Naive thymus-derived CD8-positive, alpha-beta T cell (primary cell): ENCODE measurements at places on chromosomes 6 and 20.

DNA sequence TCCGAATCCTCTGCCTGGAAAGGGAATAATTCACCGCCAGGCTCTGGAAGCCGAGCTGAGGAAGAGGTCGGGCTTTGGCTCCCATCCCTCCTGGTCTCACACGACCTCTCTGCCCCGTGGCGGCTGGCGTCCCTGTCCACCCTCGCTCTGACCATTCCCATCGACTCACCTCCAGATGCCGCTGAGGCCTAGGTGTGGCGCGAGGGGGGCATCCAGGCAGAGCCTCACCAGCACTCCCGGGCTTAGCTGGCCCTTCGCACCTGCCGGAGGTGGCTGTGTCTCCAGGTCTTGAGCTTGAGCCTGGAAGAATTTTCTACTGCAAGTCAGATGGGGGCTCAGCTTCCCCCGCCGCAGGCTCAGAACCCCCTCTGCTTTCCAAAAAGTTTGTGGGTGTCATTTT lies 28.5 kb upstream of the SMOC2 start:
- no peak for DNase-seq

DNA sequence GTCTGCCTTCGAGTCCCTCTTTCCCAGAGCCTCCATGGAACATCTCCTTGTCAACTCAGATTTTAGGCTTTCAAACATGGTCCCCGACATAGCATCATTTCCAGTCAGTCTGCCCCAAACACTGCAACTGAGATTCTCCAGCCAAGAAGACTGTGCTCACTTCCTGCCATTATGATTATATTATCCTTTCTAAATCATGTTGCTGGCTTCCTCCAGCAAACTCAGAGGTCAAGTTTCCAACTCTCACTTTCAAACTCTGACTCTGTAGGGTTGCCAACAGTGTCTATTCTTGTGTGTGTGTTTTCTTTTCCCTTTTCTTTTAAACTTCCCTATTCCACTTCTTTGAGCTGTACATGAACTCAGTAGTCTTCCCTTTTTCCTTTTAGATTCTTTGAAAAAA lies 61.2 kb upstream of the TRAF3IP2 start:
- no peak for DNase-seq

DNA sequence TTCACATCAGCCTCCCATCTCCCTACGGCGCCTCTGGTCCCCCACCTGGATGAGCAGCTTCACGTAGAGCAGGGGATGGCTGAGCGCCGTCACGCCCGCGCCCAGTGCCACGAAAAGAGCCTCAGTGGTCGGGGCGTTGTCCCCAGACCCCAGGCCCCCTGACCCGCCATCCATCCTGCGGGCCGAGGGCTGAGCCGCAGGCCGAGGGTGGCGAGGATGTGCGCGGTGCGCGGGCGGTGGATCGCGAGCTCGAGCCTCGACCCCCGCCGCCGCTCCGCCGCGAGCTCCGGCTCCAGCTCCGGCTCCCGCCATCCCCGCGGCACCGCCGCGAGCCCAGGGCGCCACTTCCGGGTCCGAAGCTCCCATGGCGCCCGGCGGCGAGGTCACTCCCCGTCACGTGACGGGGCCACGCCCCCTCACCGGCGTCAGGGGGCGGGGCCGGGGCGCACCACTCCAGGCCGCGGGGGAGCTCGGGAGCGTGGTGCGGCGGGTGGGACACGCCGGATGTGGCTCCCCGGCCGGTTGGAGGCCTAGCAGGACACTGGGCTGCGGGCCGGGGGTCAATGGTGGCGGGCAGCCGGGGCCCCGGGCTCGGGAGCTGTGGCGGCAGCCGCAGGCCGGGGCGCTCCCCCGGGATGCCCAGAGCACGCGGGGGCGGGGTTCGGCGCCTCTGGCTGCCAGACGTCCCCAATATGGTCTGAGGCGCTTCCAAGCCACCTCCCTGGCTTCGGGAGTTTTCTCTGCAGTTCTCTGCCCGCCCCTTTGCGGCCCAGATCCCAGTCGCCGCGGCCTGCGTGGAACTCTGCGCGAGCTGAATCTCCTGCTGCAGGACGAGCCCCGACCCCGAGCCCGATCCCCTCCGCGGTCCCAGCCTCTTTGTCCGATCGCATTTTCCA lies at the start of gene MTCH1:
Gene MTCH1, minus strand, starts transcription at position 389 of the 896 bp plus-strand sequence. Its CDS starts 23 bp downstream, at position 366.
- DNase-seq = peak; percentile 90

DNA sequence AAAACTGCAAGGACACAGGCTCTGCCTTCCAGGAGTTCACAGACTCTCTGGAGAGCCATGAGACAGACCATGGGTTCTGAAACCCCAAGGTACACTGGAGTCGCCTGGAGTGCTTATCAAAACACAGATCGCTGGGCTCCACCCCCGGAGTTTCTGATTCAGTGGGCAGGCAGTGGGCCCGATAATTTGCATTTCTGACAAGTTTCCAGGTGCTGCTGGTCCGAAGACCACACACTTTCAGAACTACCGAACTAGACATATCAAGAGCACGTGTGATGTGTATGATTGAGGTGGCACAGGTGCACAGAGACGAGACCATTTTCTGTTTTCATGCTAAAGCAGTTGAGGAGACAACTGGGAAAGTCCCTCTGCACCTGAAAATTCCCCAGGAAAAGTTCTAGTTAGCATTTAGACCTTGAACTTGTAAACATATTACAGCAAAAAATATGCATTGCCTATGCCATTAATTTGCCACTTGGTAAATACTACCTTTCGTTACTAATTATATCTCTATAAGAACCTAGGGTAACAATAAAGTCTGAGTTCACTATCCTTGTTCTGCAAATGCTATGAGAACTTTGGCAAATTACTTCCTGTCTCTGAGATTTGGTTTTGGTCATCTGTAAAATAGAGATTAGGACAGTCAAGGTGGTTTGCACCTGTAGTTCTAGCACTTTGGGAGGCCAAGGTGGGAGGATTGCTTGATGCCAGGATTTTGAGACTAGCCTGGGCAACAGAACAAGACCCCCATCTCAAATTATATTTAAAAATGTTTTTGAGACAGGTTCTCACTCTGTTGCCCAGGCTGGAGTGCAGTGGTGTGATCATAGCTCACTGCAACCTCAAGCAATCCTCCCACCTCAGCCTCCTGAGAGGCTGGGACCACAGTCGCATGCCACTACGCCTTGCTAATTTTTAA lies 14.3 kb upstream of the PIM1 start:
- DNase-seq = no peak

DNA sequence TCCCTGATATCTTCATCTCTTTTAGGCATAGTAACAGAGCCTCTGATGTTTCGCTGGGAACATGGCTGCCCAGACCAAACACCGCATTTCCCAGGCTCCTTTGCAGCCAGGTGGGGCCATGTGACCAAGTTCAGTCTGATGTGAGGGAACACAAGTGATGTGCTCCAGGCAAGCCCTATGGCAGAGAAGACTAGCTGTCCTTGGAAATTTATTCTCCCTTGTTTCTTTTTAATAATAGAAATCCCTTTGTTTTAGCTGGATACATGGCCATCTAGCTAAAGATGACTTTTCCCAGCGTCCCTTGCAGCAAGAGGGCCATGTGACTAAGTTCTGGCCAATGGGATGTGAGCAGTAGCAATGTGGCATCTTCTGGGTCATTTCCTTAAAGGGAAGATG lies 30.8 kb downstream of the SLC2A10 start:
- no peak for DNase-seq

GRCh38 chr6:142413111-142413510 lies 111.3 kb downstream of the ADGRG6 start:
- DNase-seq = no peak

- no peak for DNase-seq
These were observed 82.7 kb downstream of the PTPRK start for GRCh38 chr6:128437685-128438084.

DNA sequence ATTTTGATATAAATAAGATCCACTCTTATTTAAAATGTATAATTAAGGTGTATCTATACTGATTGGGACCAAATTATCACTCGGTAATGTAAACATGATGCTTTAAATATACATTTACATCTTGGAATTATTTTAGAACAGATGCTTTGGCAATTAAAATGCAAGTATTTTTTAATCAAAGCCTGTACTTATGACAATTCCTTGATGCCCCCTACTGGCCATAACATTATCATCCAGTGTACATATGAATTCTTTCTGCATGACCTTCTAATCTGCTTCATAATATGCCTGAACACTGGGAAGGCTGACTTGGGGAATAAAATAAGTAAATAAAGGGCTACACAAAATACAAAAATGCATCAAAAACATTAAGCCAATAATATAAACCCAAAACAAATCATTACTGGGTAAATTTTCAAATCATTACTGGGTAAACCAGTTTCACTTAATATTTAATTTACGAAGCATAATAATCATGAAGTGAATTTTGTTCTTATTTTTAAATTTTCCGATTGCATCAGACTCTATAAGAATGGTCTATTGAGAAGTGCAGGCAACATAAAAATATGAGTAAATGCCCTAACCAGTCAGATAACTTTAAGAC lies 65.1 kb downstream of the CGA start:
- no peak for DNase-seq

DNA sequence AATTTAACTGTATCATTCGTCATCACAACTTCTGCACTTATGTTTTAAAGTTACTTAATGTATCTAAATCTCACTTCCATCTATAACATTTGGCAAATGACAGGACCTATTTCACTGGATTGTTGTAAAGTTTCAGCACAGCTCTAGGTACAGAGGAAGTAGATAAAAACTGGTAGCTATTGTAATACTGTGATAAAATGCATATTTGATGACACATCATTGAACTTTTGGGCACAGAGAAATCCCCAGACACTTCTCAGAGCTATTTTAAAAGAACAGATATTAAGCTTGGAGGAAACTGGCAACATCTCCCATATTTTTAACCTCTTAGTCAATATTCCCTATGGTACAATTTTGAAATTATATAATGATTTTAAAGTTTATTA lies 138.7 kb downstream of the RFPL4B start:
- DNase-seq = no peak
